Chondrocyte (in vitro differentiated cells): ENCODE measurements at places on chromosomes 3 and 15. TPM values are rescaled to one million over a fixed set of nuclear protein-coding genes. Genes with fewer than 3 reads are reported as not detected.
A peak's percentile ranks its signal among the peaks of the same experiment; 100 is the strongest.

GRCh38 chr3:113287803-113288648 lies 76.7 kb downstream of the BOC start:
- no peak overlapping the region for H3K27ac ChIP-seq
- no peak overlapping the region for H3K4me3 ChIP-seq
- no peak for DNase-seq
- H3K27me3 ChIP-seq, result no peaks in the 10 kb centered on the region

DNA sequence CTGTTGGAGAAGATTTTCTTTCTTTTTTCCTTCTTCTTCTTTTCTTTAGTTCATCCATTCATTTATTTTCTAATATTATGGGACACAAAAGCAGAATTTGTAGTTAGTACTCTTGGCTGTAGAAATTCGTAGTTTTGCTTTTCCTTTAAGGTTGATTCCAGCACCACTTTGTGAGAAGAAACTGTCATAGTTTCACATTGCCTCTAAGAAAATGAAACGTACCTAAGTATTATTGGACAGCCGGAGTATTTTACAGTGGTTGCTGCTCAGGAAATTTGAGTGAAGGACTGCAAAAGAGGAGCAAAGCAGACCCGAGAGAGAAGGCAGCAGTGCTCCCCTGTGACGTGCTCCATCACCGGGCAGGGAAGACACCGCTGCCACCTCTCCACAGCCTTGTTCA lies 48.1 kb downstream of the PLCL2 start:
- no peak overlapping the region for H3K4me3 ChIP-seq
- no peaks in the 10 kb centered on the region for H3K36me3 ChIP-seq
- no peak for DNase-seq
- H3K27ac ChIP-seq, result no peak overlapping the region

The CPB1 gene
- not detected in 3 replicates for total RNA-seq

GRCh38 chr15:41417418-41418195 lies 712 bp downstream of the RTF1 start:
- no peaks in the 10 kb centered on the region for H3K36me3 ChIP-seq
- DNase-seq, result peak; percentile 90
- H3K27me3 ChIP-seq, result no peaks in the 10 kb centered on the region
- peak overlapping the region; percentile 84 for H3K4me3 ChIP-seq

The ZNF80 gene
- not detected in 3 replicates for total RNA-seq

DNA sequence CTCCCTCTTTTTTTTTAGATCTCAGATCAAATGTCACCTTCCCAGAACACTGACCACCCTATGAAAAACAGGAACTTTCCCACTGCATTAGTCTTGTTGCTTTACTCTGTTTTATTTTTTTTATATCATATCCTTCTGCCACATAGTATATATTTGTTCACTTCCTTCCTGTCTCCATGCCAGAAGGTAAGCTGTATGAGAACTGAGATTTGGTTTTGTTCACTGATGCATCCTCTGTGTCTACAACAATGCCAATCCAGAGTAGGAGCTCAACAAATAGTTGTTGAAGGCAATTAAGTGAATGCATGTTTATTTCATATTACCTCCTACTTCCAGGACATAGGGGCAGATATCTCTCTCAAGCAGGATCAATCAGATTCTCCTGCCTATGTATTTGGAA lies 114.4 kb downstream of the TPRG1 start:
- no peak for DNase-seq
- H3K27ac ChIP-seq, result no peak overlapping the region
- no peaks in the 10 kb centered on the region for H3K36me3 ChIP-seq
- peaks cover 9% of the 10 kb centered on the region for H3K4me1 ChIP-seq

The BCL6 gene
- 45.2 to 46.7 TPM (median 46.0 TPM) in 3 replicates for total RNA-seq

GRCh38 chr15:75235051-75235673 lies 23.0 kb upstream of the GOLGA6C start:
- H3K36me3 ChIP-seq, result no peaks in the 10 kb centered on the region
- H3K4me1 ChIP-seq, result no peaks in the 10 kb centered on the region
- no peak overlapping the region for H3K27ac ChIP-seq
